ENCODE measurements at places on chromosomes 2 and 18.

DNA sequence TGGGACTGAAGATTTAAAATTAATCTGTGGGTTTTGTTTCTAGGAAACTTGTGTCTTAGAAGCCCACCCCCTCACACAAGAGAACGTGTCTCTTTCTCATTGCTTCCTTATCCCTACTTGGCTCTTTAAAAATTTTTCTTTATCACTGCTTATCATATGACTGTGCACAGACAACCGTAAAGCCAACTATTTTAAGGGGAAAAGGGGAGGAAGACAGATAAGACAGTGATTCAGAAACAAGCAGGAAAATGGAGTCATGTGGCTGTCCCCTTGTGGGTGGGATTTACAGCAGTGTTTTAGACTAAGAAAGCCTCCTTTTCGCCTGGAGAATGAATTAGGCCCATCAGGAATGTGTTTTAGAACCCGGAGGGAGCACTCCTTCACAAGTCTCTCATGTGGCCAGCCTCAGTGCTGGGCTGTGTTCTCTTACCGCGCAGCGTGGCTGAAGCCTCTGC is 17.6 kb downstream of the PRKCE start:
- no peak for DNase-seq

- no peak for DNase-seq
Measured at GRCh38 chr2:160224060-160224459, 24.0 kb upstream of the ITGB6 start.

GRCh38 chr2:219250049-219250781 is 2.8 kb upstream of the TUBA4B start:
- no peak for DNase-seq

GRCh38 chr2:64086347-64087082 is 57.7 kb downstream of the PELI1 start:
- DNase-seq, result no peak

- DNase-seq, result no peak
Measured at GRCh38 chr2:102053096-102053495, 61.3 kb downstream of the IL1R2 start.

- no peak for DNase-seq
Measured at GRCh38 chr2:67752969-67753368, 309.8 kb downstream of the C1D start.

DNA sequence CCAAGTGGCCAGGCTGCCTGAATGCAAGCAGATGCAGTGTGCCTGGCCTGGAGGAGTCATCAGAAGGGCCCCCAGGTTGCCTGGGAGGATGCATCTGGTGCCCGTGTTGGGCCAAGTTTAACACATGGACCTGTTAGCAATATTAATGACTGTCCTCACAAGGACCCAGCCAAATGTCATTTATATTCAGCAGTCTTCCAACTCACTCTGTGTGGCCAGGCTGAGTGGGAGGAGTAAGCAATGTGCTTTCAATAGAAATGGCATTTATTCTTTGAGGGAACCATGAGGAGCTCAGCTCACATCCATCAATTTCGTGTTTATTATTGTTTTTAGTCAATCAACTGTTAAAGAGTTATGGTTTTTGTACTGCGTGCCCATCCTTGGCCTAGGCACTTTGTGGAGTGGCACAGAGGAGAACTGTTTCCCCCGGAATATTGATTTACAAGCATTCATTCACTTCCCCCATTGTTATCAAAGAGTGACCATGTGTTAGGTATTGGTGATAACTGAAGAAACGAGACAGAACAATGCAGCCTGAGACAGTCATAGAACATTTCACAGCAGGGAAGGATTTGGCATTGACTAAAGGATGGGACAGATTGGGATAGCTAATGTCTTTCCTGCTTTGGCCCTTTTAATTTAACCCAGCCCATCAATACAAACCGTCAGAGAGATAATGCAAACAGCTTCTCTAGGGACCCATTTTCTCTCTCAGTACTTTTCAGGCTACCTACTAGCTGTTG is 725.2 kb downstream of the TSN start:
- no peak for DNase-seq

GRCh38 chr18:51390702-51391101 is 193.2 kb upstream of the MEX3C start:
- DNase-seq, result no peak

DNA sequence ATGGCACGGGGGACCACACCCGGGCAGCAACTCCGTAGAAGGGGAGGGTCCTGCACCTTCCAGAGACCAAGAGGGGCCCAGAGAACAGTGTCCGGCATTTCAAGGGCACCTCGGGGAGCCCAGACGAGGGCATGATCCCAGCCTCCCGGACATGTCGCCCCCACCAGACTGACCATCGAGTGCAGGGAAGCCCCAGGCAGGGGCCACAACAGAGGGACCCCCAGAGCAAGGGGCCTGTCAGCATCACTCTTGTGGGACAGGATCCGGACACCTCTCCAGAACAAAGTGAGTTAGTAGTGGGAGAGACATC is 50.4 kb upstream of the CTDP1 start:
- no peak for DNase-seq

DNA sequence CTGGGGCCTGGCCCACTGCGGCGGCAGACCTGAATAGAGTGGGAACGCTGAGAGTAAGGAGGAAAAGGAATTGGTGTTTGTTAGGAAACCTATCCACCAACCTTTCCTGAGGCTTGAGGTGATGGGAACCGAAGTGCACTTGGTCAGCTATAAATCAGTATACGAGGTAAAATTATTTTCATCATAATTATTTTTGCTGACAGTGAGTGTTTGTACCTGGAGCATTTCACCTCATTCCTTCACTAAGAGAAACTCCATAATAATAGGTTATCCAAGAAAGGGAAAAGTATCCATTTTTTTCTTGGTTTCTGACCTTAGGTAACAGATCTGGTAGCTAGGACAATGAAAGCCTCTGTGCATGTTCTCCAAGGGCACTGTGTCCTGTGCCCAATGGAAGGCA is 138.6 kb upstream of the RGPD4 start:
- DNase-seq, result no peak

- DNase-seq, result no peak
Measured at GRCh38 chr2:38075507-38076151, at the start of gene CYP1B1. Gene CYP1B1, minus strand, starts transcription at chr2:38076151. Its CDS starts 763 bp downstream, at chr2:38075388.

- DNase-seq, result no peak
Measured at GRCh38 chr2:11814979-11815510, 68.6 kb downstream of the LPIN1 start.

DNA sequence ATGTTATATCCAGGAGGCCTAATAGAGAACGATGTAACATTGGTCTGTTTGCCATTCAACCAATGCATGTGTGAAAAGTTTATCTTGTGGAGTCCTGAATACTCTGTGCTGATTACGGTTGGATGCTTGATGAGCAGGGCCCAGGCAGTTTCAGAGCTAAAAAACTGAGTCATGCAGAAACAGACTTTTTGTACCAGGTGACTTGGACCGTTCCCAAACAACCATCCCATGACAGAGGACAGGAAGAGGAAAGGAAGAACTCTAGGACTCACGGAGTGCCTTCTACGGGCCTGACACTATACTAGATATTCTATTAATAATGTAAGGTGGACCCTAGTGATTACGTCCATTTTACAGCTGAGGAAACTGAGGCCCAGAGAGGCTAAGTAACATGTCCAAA is 142.1 kb downstream of the ARHGAP28 start:
- no peak for DNase-seq
